Glomerular endothelial cell (primary cell): ENCODE measurements at places on chromosomes 4 and X.

GRCh38 chrX:8453611-8454010 is 11.0 kb upstream of the VCX3B start:
- DNase-seq, result no peak

GRCh38 chr4:85209161-85209560 is 242.7 kb upstream of the WDFY3 start:
- DNase-seq, result no peak

DNA sequence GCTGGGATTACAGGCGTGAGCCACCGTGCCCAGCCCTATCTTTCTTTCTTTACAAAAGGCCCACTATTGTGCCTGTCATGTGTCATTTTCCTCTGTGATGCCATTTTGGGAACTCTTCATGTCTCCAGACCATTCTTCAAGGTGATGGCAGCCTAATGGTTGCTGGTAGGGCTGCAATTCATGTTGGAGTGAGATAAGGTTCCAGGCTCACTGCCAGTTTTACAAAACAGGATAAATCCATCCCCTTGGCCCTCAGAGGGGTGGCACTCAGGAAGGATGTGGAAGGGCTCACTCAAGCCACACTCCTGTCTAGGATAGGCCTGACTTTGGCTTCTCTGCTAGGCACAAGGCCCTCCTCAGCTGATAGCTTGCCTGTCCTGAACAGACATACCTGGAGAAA is 3.8 kb downstream of the TCEAL9 start:
- DNase-seq, result no peak

DNA sequence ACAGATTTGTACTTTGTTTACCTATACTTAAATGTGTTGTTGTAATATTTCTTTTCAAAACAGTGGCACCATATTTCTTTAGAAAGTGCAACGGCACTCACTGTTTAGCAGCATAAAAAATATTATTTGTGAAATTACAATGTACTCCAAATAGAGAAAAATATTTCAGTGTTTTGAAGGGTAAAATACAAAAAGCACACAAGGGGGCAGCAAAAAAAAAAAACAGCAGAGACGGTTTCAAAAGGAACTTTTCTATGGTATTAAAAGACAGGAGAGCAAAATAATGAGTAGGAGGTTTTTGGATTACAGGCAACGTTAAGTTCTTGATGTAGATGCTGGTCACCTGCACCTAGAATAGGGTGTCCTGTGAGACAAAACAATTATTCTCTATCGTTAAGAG is 2.0 kb downstream of the NUDT11 start:
- no peak for DNase-seq

DNA sequence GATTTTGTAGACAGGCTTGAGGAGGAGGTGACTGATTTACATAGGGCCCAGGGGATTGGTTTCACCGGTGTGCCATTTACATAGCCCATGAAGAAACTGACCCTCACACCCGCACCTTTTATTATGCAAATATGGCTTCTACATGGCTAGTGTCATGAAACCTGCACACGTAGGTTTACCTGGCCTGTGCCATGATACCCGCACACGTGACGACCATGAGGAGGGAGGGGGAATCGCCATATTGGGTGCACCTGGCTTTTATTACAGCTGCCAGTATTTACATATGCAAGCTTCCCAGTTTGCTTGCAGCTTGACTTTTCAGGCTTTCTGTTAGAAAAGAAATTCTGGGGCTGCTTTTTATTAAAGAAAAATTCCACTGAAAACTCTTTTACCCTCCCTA is 359.7 kb downstream of the ADAM29 start:
- no peak for DNase-seq

DNA sequence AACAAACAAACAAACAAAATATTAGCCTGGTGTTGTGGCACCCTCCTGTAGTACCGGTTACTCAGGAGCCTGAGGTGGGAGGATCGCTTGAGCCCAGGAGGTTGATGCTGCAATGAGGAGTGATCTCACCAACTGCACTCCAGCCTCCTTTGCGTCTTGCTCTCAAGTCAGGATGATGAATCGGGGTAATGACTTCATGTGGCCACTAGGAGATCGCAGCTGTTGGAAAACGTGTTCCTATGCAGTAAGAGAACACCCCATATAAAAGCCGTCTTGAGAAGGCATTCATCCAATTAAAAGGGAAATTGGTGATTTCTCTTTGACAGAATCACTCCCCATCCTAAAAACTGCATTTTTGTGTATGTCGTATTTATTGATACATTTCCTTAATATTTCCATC is 6.9 kb downstream of the CCNB3 start:
- DNase-seq, result no peak

- no peak for DNase-seq
Observed at GRCh38 chr4:79163981-79164490, 161.8 kb downstream of the NAA11 start.
